Stimulated activated CD4-positive, alpha-beta T cell treated with anti-CD3 and anti-CD28 coated beads, TNF-alpha, amount 100 ng/mL, for 1 hour (primary cell): ENCODE measurements at places on chromosomes 5 and 9.

DNA sequence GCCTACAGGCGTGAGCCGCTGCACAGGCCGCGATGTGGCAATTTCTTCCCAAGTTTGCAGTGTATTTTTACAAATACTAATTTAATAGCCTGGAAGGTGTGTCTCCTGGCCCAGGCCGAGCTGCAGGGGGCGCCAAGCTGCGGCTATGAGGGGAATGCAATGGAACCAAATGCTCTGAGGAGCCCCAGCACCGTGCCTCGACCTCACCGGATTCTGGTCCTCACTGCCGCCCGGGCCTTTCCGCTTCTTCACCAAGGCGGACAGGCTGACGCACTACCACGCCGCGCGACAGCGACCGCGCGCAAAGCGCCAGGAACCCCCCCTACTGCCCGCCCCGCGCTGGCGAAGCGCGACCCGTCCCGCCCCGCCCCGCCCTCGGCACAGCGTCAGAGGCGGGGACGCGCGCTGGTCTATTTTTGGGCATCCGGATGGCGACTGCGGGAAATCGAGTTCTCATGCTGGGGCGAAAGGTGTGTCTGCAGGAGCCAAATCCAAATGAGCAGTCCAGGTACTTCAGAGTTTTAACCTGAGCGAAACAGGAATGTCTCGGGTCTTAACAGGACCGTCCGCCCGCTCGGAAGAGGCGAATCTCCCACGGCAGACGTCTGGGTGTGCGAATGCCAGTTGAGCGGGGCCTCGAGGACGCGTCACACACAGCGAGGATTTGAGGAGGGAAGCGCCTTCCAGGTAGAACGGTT lies 31.7 kb upstream of the PRXL2C start:
- DNase-seq: peak; percentile 45

GRCh38 chr5:40841068-40841805 lies at the start of gene CARD6:
Gene CARD6, plus strand, starts transcription at chr5:40841367. Its CDS starts 16 bp downstream, at chr5:40841383.
- no peak for DNase-seq

DNA sequence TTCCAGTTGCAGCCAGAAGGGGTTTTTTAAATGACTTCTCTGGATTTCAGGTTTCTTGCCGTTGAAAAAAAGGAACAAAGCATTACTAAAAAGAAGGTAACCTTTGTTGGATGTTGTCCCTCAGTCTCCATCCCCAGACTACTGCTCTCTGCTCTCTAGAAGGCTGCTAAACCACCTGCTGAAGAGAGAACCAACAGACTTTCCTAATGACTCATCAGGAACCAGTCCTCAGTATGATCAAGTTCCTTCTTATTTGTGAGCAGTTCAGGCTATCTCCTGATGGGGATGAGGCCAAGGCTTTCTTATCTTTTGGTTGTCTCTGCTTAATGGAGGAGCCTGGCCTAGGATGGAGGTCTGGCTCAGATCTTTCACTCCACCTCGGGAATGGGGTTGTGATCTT lies 4.1 kb downstream of the KIF4B start:
- DNase-seq: no peak

- DNase-seq: no peak
These were observed 44.5 kb upstream of the PPP3R2 start for GRCh38 chr9:101639311-101639710.

GRCh38 chr5:137316346-137316736 lies 182.8 kb downstream of the SPOCK1 start:
- DNase-seq: no peak

GRCh38 chr5:77777911-77778310 lies 1.8 kb upstream of the TBCA start:
- DNase-seq: no peak

DNA sequence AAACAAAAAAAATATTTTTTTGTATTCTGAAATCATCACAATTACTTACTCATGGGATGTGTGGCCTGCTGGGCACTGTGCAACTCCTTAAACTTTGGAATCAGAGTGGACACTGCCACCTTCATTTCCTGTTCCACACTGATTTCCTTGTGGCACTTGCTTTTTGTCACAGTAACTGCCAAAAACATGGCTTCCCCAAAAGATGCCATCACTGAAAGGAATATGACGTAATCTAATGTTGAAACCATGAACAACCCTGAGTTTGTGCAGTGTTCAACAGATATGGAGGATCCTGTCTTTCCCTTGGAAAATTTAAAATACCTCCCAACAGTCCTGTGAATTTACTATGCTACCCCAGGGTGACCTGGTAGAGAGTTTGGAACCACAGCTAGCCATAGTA lies 12.6 kb upstream of the IL12B start:
- no peak for DNase-seq

- no peak for DNase-seq
These were observed 80.2 kb downstream of the FNIP1 start for GRCh38 chr5:131716650-131717049.

- no peak for DNase-seq
These were observed 187.8 kb downstream of the GNAQ start for GRCh38 chr9:77843871-77844155.
